GM12865 (cell line): ENCODE measurements at places on chromosomes 2 and 18.

DNA sequence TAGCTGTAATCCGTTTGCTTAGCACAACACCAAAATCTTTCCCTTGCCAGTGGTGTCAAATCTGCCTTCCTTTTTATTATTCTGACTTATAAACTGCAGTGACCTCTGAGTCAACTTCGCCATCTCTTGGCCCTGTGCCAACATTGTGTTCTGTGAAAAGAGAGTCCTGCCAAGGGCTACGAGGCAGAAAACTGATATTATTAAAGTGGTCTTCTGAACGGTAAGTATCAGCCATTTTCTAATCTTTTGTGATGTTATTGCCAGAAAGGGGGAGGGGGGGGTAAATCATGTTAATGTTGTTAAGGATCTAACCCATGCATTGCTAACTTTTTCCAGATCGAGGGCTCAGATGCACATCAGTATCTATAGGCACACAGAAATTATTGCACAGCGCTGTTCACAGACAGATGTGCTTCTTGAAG lies 121.5 kb upstream of the LTBP1 start:
- no peak for DNase-seq

GRCh38 chr2:165147186-165148045 lies 56.4 kb downstream of the SCN3A start:
- DNase-seq, result peak; percentile 18

GRCh38 chr2:50097148-50097547 lies 934.8 kb downstream of the NRXN1 start:
- DNase-seq, result no peak

DNA sequence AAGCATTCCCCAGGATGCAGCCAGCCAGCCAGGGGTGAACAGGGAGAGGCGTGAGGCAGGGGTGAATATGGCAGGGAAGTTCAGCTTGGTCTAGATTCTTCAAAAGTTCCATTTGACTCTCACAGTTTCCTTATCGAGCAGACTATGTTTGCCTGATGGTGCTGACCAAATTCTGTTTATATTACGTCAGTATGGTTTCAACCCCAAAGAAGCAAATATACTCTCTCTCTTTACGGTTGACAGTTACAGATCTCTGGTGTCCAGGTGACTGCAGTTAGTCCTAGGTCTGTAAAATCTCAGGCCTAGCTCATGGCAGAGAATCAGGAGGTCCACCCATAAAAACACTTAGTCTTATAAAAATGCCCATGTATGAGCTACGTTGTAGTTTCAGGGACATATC lies 38.3 kb upstream of the DNMT3A start:
- DNase-seq, result peak; percentile 66

DNA sequence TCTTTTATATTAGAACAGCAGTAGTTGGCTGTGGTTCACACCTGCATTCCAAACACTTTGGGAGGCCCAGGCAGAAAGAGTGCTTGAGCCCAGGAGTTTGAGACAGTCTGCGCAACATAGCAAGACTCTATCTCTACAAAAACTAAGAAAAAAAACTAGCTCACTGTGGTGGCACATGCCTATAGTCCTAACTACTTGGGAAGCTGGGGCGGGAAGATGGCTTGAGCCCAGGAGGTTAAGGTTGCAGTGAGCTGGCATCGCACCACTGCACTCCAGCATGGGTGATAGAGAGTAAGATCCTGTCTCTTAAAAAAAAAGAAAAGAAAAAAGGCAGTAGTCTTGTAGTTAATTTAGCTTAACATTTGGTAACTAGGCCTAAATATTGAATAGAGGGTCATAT lies 136.6 kb downstream of the AGPS start:
- DNase-seq, result no peak

DNA sequence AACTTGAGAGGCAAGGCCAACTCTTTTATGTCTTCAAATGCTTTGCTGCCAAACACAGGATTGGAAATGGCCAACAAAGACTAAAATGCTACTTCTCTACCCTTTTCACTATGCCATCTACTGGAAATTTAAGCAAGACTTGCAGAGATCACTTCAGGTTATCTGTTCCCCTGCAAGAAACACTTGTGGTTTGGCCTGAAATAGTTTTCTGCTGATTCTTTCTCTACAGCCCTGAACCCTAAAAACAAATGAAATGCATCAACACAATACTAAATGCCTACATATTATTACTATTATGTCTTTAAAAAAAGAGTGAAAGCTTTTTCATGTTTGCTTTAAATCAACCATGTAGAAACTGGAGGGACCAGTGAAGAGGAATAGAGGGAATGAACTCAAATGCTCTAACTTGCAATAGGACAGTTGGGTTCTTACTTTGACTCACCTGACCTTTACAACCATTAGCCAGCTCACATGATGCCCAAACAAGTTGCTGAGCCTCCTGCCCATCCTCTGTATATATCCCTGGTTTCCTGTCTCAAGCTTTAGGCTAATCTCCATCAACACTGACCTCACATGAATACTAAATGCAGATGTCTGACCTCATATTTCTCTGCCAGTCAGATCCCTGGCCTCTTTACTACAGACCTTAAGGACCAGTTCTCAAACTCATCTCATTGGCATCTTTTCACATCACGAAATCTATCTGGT lies 17.5 kb upstream of the ADAM17 start:
- no peak for DNase-seq

DNA sequence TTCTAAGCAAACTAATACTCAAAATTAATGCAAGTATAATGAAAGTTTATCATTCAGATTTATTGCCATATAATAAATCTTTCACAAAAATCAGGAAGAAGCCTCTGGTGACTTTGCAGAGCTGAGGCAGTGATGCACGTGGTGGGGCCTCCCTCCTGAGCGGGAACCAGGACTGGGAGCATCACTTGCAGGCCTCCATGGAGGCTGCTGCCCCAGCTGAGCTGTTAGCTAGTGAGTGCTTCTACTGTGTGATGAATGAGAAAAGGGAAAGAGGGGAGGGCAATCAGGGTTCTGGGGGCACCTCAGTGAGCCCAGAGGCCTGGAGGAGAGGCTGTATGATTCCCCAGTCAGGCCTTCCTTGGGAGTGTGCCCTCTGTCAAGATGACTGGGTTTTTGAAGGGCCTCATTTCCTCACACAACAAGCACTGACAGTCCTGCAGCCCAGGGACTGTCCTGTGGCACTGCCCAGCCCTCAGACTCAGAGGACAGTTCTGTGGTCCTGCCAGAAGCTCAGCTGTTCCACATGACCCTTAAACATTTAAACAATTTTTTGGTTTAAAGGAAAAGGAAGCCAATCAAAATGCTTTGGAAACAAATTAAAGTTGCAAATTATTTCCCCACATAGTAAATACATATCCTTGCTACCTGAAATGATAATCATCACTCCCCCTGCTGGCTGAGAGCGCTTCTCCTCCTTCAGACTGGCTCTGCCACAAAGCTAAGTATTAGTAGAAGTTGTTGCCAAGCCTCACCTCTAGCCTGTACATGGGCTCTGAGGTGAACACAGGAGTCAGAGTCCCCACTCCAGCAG lies 90.9 kb upstream of the SMAD7 start:
- peak; percentile 61 for DNase-seq

DNA sequence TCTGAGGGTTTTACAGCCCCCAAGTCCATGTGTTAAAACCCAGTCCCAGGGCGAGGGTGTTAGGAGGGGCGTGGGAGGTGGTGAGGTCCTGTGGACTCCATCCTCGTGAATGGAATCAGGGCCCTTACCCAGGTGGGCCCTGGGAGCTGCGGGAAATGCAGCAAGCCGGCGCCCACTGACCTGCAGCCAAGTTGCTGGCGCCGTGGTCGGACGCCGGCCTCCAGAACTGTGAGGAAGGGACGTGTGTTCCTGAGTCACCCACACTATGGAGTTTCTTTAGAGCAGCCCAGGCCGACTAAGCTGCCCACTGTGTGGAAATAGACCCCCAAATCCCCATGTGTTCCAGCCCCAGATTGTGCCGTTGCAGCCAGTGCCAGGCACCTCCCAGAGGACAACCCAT lies 26.4 kb downstream of the CTDP1 start:
- no peak for DNase-seq

GRCh38 chr2:23561088-23561487 lies 176.1 kb downstream of the KLHL29 start:
- no peak for DNase-seq

GRCh38 chr2:238130111-238130695 lies 8.3 kb upstream of the KLHL30 start:
- DNase-seq, result no peak

DNA sequence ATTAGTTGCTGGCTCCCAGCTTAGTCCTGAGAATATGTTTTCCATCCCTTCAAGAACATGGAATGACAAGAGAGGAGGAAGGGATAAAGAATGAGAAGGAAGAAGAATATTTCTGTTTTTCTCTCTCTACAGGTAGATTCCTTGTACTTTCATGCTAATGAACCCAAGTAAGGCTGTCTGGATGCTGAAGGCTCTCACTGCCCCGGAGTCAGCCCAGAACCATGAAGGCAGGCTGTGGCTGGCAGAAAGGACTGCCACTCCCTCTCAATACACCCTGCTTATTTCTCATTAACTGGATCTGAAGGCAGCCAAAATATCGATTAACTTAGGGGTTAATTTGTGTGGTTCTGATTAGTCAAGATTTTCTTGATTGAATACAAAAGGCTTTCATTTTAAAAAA lies 93.1 kb upstream of the NPAS2 start:
- no peak for DNase-seq

DNA sequence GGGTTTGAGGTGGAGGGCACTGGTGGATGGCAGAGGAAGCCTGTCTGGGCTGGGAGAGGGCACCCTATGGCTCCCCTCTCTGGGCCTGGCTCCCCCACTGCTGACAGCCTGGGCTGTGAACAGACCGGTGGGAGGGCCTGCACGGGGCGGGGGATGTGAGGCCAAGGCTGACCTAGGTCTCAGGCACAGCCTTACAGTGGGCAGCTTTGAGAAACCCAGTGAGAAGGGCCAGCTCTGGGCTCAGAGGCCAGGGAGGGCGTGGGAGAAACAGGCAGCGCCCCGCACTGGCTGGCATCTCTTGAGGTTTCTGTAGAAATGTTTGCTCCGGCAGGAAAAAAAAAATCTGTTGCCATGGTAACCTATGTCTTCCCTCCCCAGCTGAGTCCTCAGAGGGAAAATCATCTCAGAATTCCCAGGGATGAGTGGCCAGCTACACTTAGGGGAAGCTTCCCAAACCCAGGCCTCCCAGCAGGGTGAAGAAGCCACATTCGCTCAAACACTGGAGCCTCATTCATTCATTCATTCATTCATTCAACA lies 71.7 kb upstream of the TAF1B start:
- no peak for DNase-seq

- DNase-seq, result peak; percentile 3
Observed at GRCh38 chr18:31162825-31163435, at the start of gene DSC1. DSC1 (minus strand) TSS chr18:31162856; CDS start chr18:31162594, 262 bp downstream.

DNA sequence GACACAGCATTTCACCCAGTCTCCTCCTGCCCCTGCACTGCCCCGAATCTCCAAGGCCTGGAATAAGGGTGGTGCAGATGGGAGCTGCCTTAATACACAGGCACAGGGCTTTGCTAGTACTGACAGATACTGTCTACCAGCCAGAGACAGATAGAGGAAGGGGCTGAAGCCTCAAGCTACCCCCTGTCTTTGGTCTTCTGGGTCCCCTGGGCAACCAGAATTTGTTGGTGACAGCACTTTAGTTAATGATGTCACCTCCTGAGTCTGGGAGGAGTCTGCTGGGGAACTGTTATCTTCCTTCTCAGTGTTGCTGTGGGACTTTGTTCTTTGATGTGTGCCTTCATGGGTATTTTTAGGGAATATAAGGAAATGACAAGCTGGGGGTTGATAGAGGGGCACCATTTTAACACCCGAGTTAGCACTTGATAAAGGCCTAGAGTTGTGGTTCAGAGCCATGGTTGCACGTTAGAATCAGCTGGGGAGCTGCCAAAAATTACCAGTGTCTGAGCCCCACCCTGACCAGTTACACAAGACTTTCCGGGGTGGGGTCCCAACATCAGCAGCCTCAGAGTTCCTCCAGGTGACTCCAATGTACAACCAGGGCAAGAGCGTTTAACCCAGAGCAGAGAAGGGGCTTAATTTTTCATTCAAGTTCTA lies 136.8 kb downstream of the SMAD7 start:
- DNase-seq, result peak; percentile 48

GRCh38 chr2:145359561-145359960 lies 839.6 kb upstream of the ZEB2 start:
- DNase-seq, result no peak

- no peak for DNase-seq
Observed at GRCh38 chr18:13300029-13300428, 81.5 kb downstream of the LDLRAD4 start.

GRCh38 chr2:229408962-229409361 lies 137.9 kb upstream of the PID1 start:
- no peak for DNase-seq

GRCh38 chr2:126915903-126916302 lies 17.2 kb downstream of the TEX51 start:
- no peak for DNase-seq

- DNase-seq, result no peak
Observed at GRCh38 chr2:45739796-45740485, 88.5 kb downstream of the PRKCE start.

DNA sequence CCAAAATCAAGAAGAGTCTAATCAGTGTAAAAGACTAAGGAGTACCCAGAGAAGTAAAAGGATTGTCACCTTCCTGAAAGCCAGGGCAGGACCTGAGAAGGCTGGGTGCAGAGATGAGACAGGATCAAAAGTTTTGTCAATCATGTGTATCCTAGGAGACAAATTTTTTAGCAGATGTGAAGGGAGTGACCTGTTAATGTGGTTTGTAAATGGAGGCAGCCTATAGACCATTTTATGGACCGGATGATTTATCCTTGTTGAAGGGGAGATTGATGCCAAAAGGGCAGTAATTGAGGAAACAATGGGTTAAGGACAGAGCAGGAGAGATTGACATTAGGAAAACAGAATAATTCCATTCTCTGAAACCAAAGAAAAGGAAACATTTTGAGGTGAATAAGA lies 813 bp downstream of the NDC80 start:
- peak; percentile 29 for DNase-seq

GRCh38 chr2:158181171-158181570 lies 79.5 kb downstream of the UPP2 start:
- no peak for DNase-seq

GRCh38 chr2:11090187-11090586 lies 65.1 kb upstream of the SLC66A3 start:
- DNase-seq, result no peak

DNA sequence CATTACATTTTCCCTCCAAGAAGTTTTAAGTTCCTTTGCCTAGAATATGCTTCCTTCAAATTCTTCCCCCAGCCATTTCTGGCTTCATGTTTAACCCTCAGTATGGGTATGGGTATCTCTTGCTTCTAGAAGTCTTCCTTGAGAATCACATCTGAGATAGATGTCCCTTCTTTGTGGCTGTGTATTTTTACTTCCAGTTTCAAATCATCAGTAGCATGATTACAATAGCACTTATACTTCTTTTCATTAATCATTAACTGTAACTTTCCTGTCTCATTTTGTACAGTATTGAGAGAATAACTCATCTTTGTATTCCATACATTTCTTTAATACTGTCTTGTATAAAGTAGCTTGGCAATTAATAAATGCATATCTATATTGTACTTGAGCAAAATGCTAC lies 17.3 kb upstream of the PDE1A start:
- DNase-seq, result no peak
